ENCODE measurements at places on chromosomes 16 and 17.

GRCh38 chr16:63745456-63745855 is 1376.4 kb downstream of the CDH11 start:
- no peak for DNase-seq

- DNase-seq = no peak
Measured at GRCh38 chr17:71003736-71004135, 834.4 kb downstream of the KCNJ2 start.

- no peak for DNase-seq
Measured at GRCh38 chr17:29378500-29378899, 11.7 kb upstream of the TAOK1 start.

GRCh38 chr16:86516623-86517003 is 6.3 kb downstream of the FOXF1 start:
- DNase-seq = no peak

GRCh38 chr17:80877729-80878303 is 113.8 kb upstream of the CHMP6 start:
- DNase-seq = no peak

All from GM04504 (cell line).